ENCODE measurements at places on chromosomes 6 and 20. TPM values are rescaled to one million over a fixed set of nuclear protein-coding genes. Genes with fewer than 3 reads are reported as not detected.
A peak's percentile ranks its signal among the peaks of the same experiment; 100 is the strongest.

The OR2B6 gene
- total RNA-seq, result not detected

The GRM1 gene
- 0.40 TPM for total RNA-seq

The SLC22A2 gene
- not detected for total RNA-seq

The ZBTB9 gene
- 5.1 TPM for total RNA-seq

The SLC22A23 gene
- total RNA-seq, result not detected

The KLHDC3 gene
- total RNA-seq, result 53.7 TPM

- H3K27ac ChIP-seq, result no peak overlapping the region
- no peak overlapping the region for H3K4me3 ChIP-seq
- no peaks in the 10 kb centered on the region for H3K36me3 ChIP-seq
- peaks cover 15% of the 10 kb centered on the region for H3K4me1 ChIP-seq
- H3K27me3 ChIP-seq, result no peaks in the 10 kb centered on the region
Measured at GRCh38 chr20:830011-830521, 3.4 kb upstream of the FAM110A start.

DNA sequence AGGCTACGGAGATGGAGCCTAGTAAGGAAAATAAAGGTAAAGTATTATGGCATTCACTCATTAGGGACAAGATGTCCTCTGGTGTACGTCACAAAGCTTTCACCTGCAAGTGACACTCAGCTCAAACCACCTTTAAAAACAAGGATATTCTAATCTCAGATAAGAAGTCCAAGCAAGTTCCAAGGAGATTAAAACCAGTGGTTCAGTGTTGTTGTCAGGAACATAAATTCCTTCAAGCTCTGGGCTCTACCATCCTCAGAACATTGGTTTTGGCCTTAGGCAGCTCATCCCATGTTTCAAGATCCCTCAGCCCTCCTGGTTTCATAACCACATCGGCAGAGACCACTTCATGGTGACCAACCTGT lies 116.5 kb downstream of the LY86 start:
- H3K4me1 ChIP-seq, result no peaks in the 10 kb centered on the region
- no peak overlapping the region for H3K27ac ChIP-seq
- no peak overlapping the region for H3K4me3 ChIP-seq
- H3K27me3 ChIP-seq, result no peaks in the 10 kb centered on the region
- H3K36me3 ChIP-seq, result no peaks in the 10 kb centered on the region
- no peak for DNase-seq

GRCh38 chr6:170017603-170018320 lies 266.3 kb downstream of the ERMARD start:
- no peak for DNase-seq
- H3K4me1 ChIP-seq, result no peaks in the 10 kb centered on the region
- H3K4me3 ChIP-seq, result no peak overlapping the region

GRCh38 chr6:164230804-164231203 lies 816.3 kb downstream of the QKI start:
- no peaks in the 10 kb centered on the region for H3K27me3 ChIP-seq
- no peaks in the 10 kb centered on the region for H3K4me1 ChIP-seq
- H3K4me3 ChIP-seq, result no peak overlapping the region
- no peaks in the 10 kb centered on the region for H3K36me3 ChIP-seq
- DNase-seq, result no peak

DNA sequence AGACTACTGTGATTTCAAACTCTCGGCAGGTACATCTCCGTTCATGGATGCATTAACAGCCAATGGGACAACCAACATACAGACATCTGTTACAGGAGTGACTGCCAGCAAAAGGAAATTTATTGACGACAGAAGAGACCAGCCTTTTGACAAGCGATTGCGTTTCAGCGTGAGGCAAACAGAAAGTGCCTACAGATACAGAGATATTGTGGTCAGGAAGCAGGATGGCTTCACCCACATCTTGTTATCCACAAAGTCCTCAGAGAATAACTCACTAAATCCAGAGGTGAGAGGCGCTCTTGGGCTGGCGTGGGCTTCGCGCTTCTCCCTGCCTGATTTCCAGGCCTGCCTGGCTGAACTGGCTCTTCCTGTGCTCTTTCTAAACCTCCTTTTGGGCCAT lies 68.4 kb downstream of the RPP40 start:
- H3K27ac ChIP-seq, result no peak overlapping the region
- no peaks in the 10 kb centered on the region for H3K27me3 ChIP-seq
- H3K4me3 ChIP-seq, result no peak overlapping the region
- no peaks in the 10 kb centered on the region for H3K4me1 ChIP-seq
- no peaks in the 10 kb centered on the region for H3K36me3 ChIP-seq

- H3K27me3 ChIP-seq, result no peaks in the 10 kb centered on the region
- DNase-seq, result peak; percentile 53
- H3K4me1 ChIP-seq, result peaks cover 18% of the 10 kb centered on the region
- H3K4me3 ChIP-seq, result no peak overlapping the region
- peak overlapping the region; percentile 13 for H3K27ac ChIP-seq
- H3K36me3 ChIP-seq, result peaks cover 7% of the 10 kb centered on the region
Measured at GRCh38 chr20:25685276-25686080, 11.2 kb downstream of the ZNF337 start.

DNA sequence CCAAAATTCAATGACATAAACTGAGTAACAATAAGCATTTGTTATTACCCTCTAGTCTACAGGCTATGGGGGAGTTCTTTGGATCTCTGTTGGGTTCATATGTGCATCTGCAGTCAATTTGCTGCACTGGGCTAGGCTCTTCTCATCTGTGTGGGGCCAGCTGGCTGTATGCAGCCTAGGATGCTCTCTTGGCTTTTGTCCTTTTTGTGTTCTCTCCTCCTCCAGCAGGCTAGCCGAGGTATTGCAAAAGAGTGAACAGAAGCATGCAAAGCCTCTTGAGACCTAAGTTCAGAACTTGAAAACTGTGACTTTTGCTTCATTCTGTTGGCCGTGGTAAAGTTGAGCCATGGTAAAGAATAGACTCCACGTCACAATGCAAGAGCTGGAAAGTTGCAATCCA lies 62.8 kb upstream of the FOXO3 start:
- no peaks in the 10 kb centered on the region for H3K36me3 ChIP-seq
- H3K4me3 ChIP-seq, result no peak overlapping the region
- DNase-seq, result peak; percentile 84
- H3K27ac ChIP-seq, result no peak overlapping the region
- no peaks in the 10 kb centered on the region for H3K27me3 ChIP-seq

- no peak overlapping the region for H3K27ac ChIP-seq
- H3K4me1 ChIP-seq, result no peaks in the 10 kb centered on the region
- H3K27me3 ChIP-seq, result no peaks in the 10 kb centered on the region
- no peak for DNase-seq
- no peak overlapping the region for H3K4me3 ChIP-seq
- H3K36me3 ChIP-seq, result no peaks in the 10 kb centered on the region
Measured at GRCh38 chr6:127858727-127859391, 42.0 kb downstream of the THEMIS start.

- H3K4me1 ChIP-seq, result no peaks in the 10 kb centered on the region
- no peaks in the 10 kb centered on the region for H3K27me3 ChIP-seq
- no peak overlapping the region for H3K27ac ChIP-seq
- no peak overlapping the region for H3K4me3 ChIP-seq
- no peak for DNase-seq
- no peaks in the 10 kb centered on the region for H3K36me3 ChIP-seq
Measured at GRCh38 chr6:78749326-78749725, 118.0 kb upstream of the IRAK1BP1 start.

GRCh38 chr6:82251942-82252341 lies 4.4 kb upstream of the IBTK start:
- no peak overlapping the region for H3K27ac ChIP-seq
- no peaks in the 10 kb centered on the region for H3K27me3 ChIP-seq
- no peak overlapping the region for H3K4me3 ChIP-seq
- peaks cover 7% of the 10 kb centered on the region for H3K4me1 ChIP-seq
- no peaks in the 10 kb centered on the region for H3K36me3 ChIP-seq

- DNase-seq, result no peak
- H3K27ac ChIP-seq, result no peak overlapping the region
- H3K27me3 ChIP-seq, result no peaks in the 10 kb centered on the region
- no peak overlapping the region for H3K4me3 ChIP-seq
- H3K4me1 ChIP-seq, result no peaks in the 10 kb centered on the region
- no peaks in the 10 kb centered on the region for H3K36me3 ChIP-seq
Measured at GRCh38 chr6:37125774-37126492, 44.0 kb upstream of the PIM1 start.

- no peak overlapping the region for H3K27ac ChIP-seq
- no peak overlapping the region for H3K4me3 ChIP-seq
- DNase-seq, result no peak
- H3K36me3 ChIP-seq, result no peaks in the 10 kb centered on the region
- no peaks in the 10 kb centered on the region for H3K4me1 ChIP-seq
- no peaks in the 10 kb centered on the region for H3K27me3 ChIP-seq
Measured at GRCh38 chr20:36483209-36483918, 58.0 kb upstream of the MYL9 start.

DNA sequence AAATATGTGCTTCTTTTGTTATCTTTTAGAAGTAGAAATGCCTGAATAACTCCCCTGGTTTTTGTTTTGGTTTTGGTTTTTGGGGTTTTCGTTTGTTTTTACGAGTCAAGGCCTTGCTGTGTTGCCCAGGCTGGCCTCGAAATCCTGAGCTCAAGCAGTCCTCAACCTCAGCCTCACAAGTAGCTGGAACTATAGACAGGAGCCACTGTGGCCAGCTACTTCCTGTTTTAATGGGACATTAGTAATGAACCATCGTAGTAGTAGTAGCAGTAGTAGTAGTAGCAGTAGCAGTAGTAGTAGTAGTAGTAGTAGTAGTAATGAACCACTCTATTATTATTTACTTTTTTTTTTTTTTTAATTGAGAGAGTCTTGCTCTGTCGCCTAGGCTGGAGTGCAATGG lies 66.0 kb downstream of the UBR2 start:
- H3K27ac ChIP-seq, result no peak overlapping the region
- no peaks in the 10 kb centered on the region for H3K4me1 ChIP-seq
- H3K36me3 ChIP-seq, result peaks cover 19% of the 10 kb centered on the region

DNA sequence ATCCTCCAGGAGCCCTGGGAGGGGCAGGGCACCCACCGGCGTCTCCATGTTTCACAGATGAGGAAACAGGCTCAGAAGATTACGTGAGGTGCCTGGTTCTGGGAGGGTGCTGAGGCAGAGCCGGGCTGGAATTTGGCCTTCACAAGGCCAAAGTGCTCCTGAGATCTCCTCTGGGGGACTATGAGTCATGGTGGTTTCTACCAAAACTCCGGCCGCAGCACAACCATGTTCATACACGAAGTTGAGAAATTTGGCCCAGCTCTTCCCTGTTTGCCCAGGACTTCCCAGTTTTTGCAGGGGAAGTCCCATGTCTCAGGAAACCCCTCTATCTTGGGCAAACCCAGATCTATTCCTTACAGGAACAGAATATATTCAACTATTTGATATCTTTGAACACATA lies 172.9 kb upstream of the CDYL start:
- no peaks in the 10 kb centered on the region for H3K4me1 ChIP-seq
- no peak for DNase-seq
- no peak overlapping the region for H3K4me3 ChIP-seq
- H3K27me3 ChIP-seq, result no peaks in the 10 kb centered on the region
- no peaks in the 10 kb centered on the region for H3K36me3 ChIP-seq
- no peak overlapping the region for H3K27ac ChIP-seq

DNA sequence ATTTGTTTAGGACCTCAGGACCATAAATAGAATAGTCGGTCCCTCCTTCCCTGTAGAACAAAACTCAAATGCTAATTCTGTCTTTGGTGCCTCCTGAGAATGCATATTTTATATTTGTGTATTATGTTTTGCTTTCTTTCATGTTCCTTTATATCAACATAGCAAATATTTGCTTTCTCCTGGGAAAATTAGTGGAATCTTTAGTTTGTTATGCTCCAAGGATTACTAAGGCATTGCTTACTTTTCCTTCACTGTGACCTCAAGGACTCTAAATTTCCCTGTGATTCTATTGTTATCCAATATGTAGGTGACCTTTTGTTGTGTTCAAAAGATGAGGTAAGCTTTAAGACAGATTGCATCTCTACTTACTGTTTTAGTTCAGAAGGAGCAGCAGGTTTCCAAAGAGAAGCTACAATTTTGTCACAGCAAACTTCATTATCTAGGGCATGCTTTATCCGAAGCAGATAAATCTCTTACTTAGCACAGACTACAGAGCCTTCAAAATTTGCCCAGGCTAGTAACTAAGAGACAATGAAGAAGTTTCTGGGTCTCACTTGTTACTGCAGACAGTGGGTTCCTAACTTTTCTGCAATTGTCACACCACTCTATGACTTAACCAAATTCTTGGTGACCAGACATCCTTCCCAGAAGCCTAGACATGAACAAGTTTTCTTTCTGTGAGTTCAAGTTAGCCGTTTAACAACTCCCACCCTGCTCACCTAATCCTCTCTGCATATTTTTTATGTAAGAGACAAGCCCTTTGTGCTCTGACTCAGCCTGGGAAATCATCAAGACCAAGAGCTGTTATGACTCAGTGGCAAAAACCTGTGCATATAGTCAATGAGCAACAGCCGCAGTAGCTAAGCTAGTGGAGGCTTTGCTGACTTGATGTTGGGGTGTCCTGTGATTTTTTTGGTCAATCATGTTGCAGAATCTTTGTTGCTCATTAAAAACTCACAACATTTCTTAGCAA lies 378.8 kb downstream of the QKI start:
- H3K4me3 ChIP-seq, result no peak overlapping the region
- H3K36me3 ChIP-seq, result no peaks in the 10 kb centered on the region
- no peaks in the 10 kb centered on the region for H3K4me1 ChIP-seq
- no peaks in the 10 kb centered on the region for H3K27me3 ChIP-seq
- H3K27ac ChIP-seq, result no peak overlapping the region
- no peak for DNase-seq

DNA sequence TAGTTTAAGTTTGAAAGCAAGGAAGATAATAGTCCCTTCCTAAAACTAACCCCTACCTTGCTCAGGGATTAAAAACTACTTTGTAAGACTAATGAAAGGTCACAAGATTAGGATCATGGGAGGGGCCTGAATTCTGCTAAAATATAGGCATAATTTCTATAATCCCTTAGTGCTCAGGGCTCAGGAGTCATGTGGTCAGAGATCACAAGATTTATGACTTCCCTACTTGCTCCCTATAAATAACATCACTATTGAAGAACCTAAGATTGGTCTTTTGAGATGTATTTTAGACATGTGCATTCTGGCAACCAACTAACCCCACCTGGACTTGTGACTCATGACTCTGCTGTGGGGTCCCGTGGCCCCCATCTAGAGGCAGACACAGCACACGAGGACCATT lies 81.1 kb downstream of the STMND1 start:
- no peaks in the 10 kb centered on the region for H3K27me3 ChIP-seq
- no peak for DNase-seq
- H3K27ac ChIP-seq, result no peak overlapping the region
- no peaks in the 10 kb centered on the region for H3K4me1 ChIP-seq

GRCh38 chr6:10413850-10414738 lies 780 bp downstream of the TFAP2A start:
- H3K4me3 ChIP-seq, result no peak overlapping the region
- H3K27ac ChIP-seq, result no peak overlapping the region
- H3K4me1 ChIP-seq, result peaks cover 11% of the 10 kb centered on the region
- no peaks in the 10 kb centered on the region for H3K27me3 ChIP-seq
- no peaks in the 10 kb centered on the region for H3K36me3 ChIP-seq
- no peak for DNase-seq
